ENCODE measurements at places on chromosomes 1 and 21. TPM values are rescaled to one million over a fixed set of nuclear protein-coding genes. Genes with fewer than 3 reads are reported as not detected.

Gene CD1E
- total RNA-seq, result not detected

Gene PLA2G2C
- 0.04 TPM for total RNA-seq

Gene TMOD4
- total RNA-seq, result not detected

Gene ZNF697
- 17.3 TPM for total RNA-seq

Gene ENTREP3
- 14.7 TPM for total RNA-seq

Gene NPHS2
- total RNA-seq, result not detected

Gene FCRLB
- 0.74 TPM for total RNA-seq

Gene NCAM2
- total RNA-seq, result 0.30 TPM

Gene SLC2A5
- total RNA-seq, result not detected

Gene GSTM5
- not detected for total RNA-seq

DNA sequence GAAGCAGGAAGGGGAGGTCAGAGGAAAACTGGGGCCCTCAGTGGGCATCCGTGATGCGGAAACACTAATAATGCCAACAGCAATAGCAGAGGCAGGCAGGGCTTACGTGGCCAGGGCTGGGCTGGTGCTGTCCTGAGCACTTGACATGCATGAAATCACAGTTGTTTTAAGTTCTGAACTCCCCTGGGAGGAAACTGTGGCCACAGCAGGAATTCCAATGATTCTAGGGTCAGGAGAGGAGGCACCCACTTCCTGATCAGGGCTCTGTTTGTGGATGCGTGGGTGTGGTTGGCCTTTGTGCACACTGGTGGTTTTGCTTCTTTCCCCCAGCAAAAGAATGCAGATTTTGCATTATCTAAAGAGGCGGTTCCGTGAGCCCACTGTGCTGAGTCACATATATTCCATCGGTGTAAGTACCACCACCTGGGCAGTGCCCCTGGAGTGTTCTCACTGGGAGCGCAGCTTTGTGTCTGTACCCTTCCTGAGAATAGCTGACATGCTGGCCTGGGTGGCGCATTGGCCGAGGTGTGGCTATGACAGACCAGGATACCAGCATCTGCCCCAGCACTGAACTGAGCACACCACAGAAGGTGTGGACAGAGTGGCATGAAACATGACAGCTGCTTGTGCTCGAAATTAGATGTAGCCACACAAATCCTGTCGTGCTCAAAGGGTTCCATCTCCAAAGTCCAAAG, 71.0 kb downstream of the PDE9A start:
- no peak for DNase-seq

- no peak for DNase-seq
These were observed 231.7 kb upstream of the B3GALT2 start for GRCh38 chr1:193417945-193418744.

DNA sequence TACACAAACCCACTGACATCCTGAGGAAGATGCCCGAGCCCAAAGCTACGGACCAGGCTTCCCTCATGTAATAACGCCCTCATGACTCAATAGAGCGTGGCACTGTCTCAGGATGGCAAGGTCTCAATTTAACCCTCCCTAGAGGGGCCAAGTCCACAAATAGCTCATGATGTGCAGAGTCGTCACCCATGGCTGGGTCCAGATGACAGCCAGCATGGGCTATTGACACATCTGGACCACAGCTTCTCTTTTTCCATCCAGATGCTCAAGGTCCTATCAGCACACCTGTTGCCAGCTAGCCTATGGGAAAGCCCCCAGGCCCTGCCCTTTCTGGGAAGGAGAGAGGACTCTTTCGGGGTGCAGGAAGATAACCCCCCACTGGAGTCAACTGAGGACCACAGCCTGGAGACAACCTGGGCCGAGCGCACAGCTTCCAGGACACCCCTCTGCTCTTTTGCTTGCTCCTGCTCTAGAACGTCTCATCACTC, 2.8 kb downstream of the LAPTM5 start:
- DNase-seq, result no peak

- peak; percentile 60 for DNase-seq
These were observed 125.2 kb upstream of the DPYD start for GRCh38 chr1:98045767-98046641.

- DNase-seq, result peak; percentile 81
These were observed 458 bp downstream of the CRABP2 start for GRCh38 chr1:156704930-156705320.

DNA sequence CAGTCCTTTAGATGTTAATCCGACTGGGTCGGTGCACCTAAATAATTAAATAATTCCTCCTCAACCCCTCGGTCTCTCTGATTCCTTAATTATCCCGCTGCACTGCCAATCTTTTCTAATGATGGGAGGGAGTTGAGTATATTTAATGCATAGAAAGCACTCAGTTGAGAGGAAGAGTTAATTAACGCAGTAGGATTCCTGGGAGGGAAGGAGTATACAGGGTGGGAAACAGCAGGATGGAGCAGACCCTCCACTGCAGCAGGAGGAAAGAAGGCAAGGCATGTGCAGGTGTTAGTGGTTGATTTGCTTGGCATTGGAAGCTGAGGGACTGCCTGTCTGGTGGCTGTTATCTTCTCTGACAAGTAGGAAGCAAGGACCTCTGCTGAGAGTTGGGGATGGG, 9.9 kb upstream of the REN start:
- no peak for DNase-seq

DNA sequence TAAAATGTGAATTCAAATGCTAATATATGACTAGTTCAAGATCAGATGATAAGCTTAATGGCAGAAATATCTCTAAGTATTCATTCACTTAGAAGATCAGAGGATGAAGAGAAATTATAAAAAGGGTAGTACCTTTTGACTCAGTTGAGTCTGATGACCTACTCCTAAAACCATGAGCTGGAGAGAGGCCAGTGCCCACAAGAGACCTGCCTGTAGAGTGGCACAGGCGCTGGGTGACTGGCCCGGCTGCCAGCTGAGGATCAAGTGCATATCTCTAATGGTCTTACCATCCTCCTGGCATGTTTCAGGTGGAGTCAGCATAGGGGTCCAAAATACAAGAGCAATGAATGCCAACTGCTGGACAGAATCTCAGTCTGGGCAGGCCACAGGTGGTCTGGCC, 14.1 kb downstream of the DDAH1 start:
- DNase-seq, result no peak

DNA sequence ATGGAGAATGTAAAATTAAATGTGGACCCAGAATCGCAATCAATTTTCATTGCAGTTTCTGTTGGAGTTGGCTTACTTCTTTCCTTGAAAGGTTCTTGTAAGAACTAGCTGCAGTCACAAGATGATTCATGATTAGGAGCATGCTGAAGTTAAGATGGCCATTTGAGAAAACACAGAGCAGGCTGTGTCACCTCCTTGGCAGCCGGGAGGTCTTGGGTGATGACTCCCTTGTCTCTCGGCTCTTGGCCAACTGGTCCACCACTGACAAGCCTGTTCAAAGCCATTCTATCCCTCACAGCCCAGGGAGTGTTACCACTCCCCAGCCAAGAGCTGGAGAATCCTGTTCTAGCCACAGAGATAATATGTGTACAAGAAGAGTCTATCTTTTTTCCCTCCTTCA, 40.6 kb downstream of the OPTC start:
- DNase-seq, result no peak

- no peak for DNase-seq
These were observed 39.9 kb upstream of the AK4 start for GRCh38 chr1:65108025-65108642.

- peak; percentile 31 for DNase-seq
These were observed 40.8 kb upstream of the LRRC3 start for GRCh38 chr21:44414291-44415072.

- no peak for DNase-seq
These were observed 14.6 kb upstream of the TRIM63 start for GRCh38 chr1:26082020-26082350.

GRCh38 chr1:74485622-74486021, 26.8 kb downstream of the LRRC53 start:
- no peak for DNase-seq

DNA sequence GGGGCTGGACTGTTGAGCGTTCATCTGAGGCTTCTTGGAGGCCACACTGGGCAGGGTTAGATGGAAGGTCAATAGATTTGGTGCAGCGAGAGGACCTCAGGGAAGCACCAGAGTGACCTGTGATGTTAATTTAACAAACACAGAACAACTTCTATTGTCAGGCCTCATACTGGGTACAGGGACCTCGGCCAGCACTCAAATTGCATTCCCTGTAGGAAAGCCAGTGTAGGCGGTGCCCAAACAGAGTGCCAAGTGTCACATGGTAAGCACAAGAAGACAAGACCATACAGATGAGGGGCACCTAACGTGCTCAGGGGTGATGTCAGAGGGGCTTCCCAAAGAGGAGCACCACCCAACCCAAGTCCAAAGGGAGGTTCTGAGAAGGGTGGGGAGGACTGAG, 1.3 kb downstream of the TMEM269 start:
- peak; percentile 22 for DNase-seq

- no peak for DNase-seq
These were observed 719.5 kb upstream of the TMPRSS15 start for GRCh38 chr21:19123053-19123452.

GRCh38 chr1:18319099-18319498, 161.6 kb upstream of the KLHDC7A start:
- DNase-seq, result no peak

DNA sequence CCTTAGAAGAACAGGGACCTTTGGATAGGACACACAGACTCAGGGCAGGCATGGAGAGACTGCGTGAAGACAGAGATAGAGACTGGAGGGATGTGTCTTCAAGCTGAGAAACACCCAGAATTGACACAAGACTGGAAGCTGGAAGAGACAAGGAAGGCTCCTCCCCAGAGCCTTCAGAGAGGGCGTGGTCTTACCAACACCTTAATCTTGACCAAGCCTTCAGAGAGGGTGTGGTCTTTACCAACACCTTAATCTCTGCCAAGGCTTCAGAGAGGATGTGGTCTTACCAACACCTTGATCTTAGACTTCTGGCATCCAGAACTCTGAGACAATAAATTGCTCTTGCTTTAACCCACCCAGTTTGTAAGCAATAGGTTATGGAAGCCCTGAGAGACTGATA, 481.4 kb upstream of the VAMP3 start:
- DNase-seq, result no peak

DNA sequence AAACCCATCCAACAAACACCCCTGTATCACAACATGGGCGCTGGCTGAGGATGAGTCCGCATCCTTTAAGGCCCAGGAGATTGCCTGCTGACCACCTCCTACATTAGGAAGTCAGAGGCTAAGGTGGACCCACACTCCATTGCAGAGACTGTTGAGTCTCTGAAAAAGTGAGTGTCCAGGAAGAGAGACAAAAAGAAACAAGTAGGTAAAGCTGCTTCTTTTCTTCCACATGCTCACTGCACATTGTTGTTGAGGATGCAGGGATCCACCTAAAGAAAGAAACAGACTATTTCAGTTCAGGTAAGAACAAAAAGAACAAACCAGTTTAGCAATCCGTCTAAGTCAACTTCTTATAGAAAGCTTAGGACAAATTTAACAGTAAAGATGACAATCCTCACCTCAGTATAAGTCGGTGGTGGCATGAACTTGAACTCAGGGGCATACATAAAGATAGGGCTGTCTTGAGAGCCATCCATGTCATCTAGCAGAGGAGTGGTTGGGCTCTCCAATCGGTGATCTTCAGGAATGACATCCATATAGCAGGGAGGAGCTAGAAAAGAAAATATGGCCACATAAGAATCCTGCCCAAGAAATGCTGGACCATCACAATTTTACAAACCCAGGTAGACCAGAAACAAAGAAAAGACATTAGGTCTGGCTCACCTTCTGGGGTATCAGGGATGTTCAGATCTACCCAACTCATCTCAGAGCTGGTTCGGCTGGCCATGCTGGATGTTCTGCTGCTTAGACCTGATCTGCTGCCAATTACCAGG, 2.6 kb downstream of the TXNIP start:
- no peak for DNase-seq

DNA sequence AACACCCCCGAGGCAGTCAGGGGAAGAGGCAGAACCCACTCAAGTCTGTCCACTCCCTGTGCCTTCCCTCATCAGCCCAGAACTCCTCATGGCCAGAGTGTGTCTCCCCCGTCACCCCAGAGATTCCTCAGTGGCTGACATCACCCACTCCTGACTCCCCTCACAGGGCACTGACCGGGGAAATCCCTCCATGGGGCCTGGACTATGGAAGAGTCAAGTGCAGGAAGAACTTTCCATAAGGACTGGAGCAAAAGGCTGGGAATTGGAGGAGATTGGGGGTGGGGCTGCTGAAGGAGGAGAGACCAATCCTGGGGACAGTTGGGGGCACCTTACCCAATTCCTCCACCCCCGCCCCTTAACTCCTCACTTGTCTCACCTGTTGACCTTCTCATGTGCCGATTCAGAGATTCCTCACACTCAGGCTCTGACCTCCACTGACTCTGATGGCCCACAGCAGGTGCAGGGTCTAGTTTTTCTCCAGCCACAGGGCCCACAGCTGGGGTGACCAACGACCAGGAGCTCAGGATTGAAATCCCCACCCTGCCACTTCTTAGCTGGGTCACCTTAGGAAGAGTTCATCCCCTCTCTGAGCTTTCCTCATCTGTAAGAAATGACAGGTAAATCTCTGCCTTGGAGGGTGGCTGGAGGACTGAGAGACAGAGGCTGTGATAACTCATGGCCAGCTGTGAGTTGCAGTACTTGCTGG, 481 bp upstream of the EXTL1 start:
- DNase-seq, result no peak

- DNase-seq, result peak; percentile 93
These were observed at the start of gene ACOT11 for GRCh38 chr1:54547601-54548388. ACOT11 (plus strand) TSS chr1:54548228; CDS start chr1:54548310, 82 bp downstream.

Measured in H7 (cell line).